Upper lobe of right lung (tissue), 1 donor: ENCODE measurements at places on chromosomes 11 and 22. TPM values are rescaled to one million over a fixed set of nuclear protein-coding genes. Genes with fewer than 3 reads are reported as not detected.

GRCh38 chr22:46491946-46492345 is 45.5 kb downstream of the CELSR1 start:
- H3K27me3 ChIP-seq, result no peaks in the 10 kb centered on the region
- no peak overlapping the region for H3K4me3 ChIP-seq
- no peak overlapping the region for H3K27ac ChIP-seq
- no peaks in the 10 kb centered on the region for H3K36me3 ChIP-seq

CHADL gene
- 3.4 TPM for total RNA-seq

GRCh38 chr11:28547321-28547741 is 439.1 kb downstream of the METTL15 start:
- no peaks in the 10 kb centered on the region for H3K4me1 ChIP-seq
- H3K36me3 ChIP-seq, result no peaks in the 10 kb centered on the region
- DNase-seq, result no peak
- H3K4me3 ChIP-seq, result no peak overlapping the region

GRCh38 chr11:132501356-132501755 is 1030.9 kb downstream of the OPCML start:
- H3K4me1 ChIP-seq, result no peaks in the 10 kb centered on the region
- H3K27ac ChIP-seq, result no peak overlapping the region
- no peak overlapping the region for H3K4me3 ChIP-seq
- no peaks in the 10 kb centered on the region for H3K36me3 ChIP-seq

- DNase-seq, result no peak
- peaks cover 9% of the 10 kb centered on the region for H3K27me3 ChIP-seq
- H3K4me3 ChIP-seq, result no peak overlapping the region
- no peak overlapping the region for H3K27ac ChIP-seq
- H3K4me1 ChIP-seq, result no peaks in the 10 kb centered on the region
These were observed 73.9 kb upstream of the DRD2 start for GRCh38 chr11:113549061-113549460.
